ENCODE measurements at places on chromosomes 6 and 20.
A peak's percentile ranks its signal among the peaks of the same experiment; 100 is the strongest.

DNA sequence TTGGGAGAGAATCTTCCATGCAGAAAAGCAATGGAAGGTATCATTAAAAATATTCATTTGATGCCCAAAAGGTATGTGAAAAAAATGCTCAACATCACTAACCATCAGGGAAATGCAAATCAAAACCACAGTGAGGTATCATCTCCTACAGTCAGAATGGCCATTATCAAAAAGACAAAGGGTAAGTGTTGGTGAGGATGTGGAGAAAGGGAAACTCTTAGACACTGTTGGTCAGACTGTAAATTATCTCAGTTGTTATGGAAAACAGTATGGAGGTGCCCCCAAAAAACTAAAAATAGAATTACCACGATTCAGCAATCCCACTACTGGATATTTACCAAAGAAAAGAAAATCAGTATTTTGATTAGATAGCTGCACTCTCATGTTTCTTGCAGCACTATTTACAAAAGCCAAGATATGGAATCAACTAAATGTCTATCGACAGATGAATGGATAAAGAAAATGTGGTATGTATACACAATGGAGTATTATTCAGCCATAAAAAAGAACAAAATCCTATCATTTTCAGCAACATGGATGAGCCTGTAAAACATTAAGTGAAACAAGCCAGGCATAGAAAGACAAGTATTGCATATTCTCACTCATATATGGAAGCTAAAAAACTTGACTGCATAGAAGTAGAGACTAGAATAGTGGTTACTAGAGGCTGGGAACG lies 84.0 kb downstream of the DTNBP1 start:
- DNase-seq, result no peak

DNA sequence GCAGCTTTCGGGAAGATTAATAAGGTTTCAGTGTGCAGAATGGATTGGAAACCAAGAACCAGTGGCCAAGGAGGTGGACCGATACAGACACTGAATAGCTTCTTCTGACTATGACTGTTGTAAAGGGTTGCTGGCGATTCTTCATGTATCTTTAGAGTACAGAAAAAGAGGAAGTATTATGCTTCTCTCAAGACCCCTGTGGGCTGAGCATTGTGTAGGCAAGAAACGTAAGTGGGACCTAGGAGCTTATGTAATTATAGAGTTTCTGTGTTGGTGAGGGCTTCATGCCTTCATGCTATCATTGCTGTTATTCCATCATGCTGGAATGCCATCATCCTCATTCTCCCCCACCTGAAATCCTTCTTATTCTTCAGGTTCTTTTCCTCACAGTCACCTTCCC lies 105.4 kb upstream of the AKIRIN2 start:
- no peak for DNase-seq

- no peak for DNase-seq
These were observed 132.1 kb upstream of the ADGRB3 start for GRCh38 chr6:68502946-68503345.

GRCh38 chr6:101236709-101237108 lies 156.8 kb upstream of the GRIK2 start:
- no peak for DNase-seq

GRCh38 chr6:390914-391558 lies 516 bp upstream of the IRF4 start:
- peak; percentile 77 for DNase-seq

DNA sequence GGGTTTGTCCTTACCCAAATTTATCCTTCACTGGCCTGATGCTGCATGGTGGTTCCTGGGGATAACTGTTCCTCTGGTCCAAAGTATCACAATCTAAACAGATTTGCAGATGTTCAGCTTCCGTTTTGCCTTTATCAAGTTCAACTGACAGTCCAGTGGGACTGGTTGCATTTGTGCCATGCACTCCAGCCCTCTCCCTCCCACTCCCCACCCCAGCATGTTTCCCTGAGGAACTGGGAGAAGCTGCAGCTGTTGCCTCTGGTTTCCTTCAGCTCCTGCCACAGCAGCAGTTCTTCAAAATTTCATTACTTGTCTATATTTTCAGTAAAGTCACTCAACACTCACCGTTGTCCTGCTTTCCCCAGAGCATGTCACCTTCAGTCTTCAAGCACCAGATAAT lies 39.5 kb upstream of the KIF16B start:
- DNase-seq, result no peak

GRCh38 chr20:5061213-5061612 lies 58.5 kb downstream of the PCNA start:
- DNase-seq, result no peak

- DNase-seq, result peak; percentile 40
These were observed at the start of gene NRSN2 for GRCh38 chr20:346640-347316. Gene NRSN2, plus strand, starts transcription at chr20:347111. Its CDS starts 2,533 bp downstream, at chr20:349644.

GRCh38 chr20:3227506-3227905 lies 11.5 kb downstream of the SLC4A11 start:
- DNase-seq, result no peak

DNA sequence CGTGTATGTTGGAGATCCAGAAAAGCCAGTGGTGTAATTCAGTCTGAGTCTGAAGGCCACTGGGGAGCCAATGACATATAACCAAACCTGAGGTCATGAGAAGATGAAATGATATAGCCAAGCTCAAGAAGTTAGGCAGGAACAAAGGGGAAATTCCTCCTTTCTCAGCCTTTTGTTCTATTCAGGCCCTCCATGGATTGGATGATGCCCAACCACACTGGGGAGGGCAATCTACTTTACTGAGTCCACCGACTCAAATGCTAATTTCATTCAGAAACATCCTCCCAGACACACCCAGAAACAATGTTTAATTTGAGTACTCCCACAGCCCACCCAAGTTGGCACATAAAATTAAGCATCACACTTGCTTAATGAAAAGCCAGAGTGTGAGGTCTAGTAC lies 183.6 kb downstream of the GJA1 start:
- DNase-seq, result no peak

DNA sequence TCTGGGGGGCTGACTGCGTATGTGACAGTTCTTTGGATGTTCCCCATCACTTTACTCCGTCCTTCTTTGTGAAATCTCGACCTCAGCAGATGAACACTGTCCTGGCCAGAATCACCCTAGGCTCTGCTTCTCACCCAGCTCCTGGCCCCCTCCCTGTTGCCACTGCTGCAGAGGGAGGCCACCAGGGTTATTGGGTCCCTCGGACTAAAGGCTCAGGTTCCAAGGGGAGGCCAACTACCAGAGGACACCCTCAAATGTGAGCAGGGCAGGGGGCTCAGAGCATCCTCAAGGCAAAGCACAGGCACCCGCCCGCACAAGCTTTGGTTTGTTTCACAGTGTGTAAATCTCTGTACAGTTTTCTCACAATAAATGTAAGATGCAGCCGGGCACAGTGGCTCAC lies 269.9 kb downstream of the UST start:
- no peak for DNase-seq

DNA sequence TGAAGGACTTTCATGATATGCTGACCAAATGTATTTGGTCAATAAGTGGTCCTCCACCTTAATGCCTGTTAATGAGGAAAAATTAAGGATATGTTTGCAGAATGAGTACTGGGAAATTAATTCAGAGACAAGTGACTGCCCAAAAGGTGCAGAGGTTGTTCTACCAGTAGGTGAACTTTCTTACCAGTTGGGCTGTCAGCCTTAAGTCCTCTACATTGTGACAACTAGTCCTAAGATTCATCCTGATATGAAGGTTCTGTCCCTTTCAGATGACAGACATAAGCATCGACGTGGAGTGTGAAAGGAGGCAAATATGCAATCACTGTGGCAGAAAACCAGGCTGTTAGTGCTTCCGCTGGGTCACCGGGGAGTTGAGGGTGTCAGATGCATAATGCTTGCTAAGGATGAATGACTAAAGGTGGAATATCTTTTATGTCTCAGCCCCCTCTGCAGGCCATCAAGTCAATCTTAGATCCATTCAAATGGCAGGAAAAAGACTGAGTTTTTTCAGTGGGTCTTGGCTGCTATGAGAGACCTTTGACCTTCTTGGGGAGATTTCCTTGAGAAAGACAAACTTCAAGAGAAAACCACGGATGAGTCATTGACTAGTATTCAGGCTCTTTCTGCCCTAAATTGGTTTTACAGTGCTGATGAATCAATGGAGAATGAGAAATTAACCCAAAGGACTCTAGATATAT lies 226.0 kb downstream of the TPBG start:
- DNase-seq, result no peak

- no peak for DNase-seq
These were observed 230.7 kb upstream of the PRDM1 start for GRCh38 chr6:105855433-105855832.

GRCh38 chr6:2715737-2716136 lies 35.0 kb downstream of the MYLK4 start:
- no peak for DNase-seq

DNA sequence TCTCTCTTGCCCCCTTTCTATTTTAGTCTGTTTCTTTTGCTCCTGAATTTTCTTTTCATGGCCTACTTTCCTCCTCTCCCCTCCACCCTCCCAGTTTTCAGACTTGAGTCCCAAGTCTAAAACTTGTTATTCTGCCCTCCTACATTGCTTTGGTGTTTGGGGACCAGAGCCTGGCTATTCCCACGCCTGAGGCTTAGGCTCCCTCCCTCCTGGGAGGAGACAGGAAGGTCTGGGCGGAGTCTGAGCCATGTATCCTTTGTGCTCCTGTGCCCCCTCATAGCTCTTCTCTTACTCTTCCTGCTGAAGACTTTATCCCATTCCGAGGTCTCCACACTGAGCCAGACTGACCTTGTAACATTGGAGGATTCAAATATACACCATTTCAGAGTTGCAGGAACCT lies 69.5 kb downstream of the DAAM2 start:
- DNase-seq, result no peak

DNA sequence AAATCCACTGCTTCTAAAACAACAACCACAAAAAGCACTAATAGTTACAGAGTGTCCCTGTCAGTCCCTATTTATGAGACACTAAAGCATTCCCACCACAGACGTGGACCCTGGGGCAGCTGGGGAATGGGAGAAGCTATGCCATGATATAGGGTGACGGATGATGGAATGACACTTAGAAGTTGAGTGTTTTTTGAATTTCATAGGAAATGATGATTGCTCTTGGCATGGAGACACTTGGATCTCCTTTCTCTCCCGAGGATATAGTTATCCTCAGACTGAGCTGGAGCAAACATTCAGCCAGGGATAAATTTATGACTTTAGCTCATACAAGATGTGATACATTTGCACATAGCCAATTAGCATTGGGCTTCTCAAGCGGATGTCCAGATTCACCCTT lies 151.2 kb downstream of the EDN3 start:
- DNase-seq, result no peak

- no peak for DNase-seq
These were observed 686.9 kb upstream of the MAP3K7 start for GRCh38 chr6:91273729-91274128.

GRCh38 chr6:159461998-159462397 lies 231.0 kb downstream of the SOD2 start:
- DNase-seq, result no peak

- DNase-seq, result no peak
These were observed 312.3 kb downstream of the TAF4 start for GRCh38 chr20:61753316-61753942.

DNA sequence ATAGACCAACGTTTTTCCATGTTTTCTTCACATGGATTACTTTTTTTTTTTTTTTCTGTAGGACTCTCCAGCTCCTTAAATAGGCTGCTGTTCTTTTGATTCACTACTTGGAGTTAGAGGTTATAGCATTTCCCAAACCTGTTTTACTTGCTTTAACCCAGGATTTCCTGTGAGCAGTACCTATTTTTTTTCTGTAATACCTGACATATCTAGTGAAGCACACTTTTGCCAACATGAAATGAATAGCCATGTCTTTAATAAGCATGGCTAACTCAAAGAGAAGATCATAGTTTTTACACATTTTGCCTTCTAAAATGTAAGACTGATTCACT lies 137.0 kb downstream of the FOXA2 start:
- no peak for DNase-seq

GRCh38 chr6:131730264-131730663 lies 19.4 kb upstream of the CTAGE9 start:
- DNase-seq, result no peak

- DNase-seq, result no peak
These were observed 2.1 kb upstream of the ZNF451 start for GRCh38 chr6:57087916-57088315.

DNA sequence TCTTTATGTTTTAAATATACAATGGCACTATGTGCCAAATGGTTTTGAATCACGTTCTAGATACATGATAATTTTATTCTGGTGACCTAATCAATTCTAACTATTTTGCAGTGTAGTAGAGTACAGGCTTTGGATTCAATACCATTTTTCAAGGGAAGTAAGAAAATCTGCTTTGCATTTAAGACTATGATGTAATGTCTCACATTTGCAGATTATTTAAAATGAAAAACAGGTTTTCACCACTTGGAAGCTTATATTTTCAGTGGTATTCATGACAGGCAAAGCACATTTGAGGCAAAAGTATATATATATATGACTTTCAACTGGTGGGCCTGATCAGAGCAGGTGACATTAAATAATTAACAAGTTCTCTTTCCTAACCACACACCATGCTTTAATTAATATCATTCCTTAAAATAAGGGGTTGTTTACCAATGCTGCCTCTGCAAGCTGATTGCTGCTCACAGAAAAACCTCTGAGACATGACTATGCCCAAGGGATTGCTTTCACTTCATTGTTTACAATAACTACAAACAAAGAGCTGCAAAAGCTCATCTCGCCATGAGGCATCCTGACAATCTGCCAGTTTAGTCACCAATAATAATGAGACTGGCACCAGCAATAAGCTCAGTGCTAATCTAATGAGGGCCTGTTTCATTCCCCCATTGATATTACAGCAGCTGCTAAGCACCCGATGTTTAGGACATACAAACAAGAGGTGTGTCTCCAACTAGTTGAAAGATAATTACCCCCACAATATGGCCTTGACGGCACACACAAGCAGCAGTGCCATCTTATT lies 1176.0 kb upstream of the GJE1 start:
- no peak for DNase-seq

GRCh38 chr6:161038229-161039031 lies 46.9 kb downstream of the MAP3K4 start:
- no peak for DNase-seq

DNA sequence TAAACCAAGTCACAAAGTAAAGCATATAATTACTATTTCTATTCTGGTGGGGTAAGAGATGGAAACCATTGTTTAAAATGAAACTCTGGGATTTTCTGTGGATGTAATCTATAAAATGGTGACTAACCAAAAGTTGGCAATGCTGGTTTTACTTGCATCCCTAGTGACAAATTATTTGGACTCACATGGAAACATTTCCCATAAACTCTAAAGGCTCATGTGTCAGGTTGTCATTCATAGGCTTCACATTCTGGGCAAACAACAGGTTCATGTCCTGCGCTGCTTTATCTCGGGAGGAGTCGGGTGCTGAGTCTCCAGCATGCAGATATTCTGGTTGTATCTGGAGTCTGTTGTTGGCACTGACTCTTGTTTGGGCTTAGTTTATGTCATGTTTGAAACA lies 98.0 kb upstream of the SCP2D1 start:
- no peak for DNase-seq

DNA sequence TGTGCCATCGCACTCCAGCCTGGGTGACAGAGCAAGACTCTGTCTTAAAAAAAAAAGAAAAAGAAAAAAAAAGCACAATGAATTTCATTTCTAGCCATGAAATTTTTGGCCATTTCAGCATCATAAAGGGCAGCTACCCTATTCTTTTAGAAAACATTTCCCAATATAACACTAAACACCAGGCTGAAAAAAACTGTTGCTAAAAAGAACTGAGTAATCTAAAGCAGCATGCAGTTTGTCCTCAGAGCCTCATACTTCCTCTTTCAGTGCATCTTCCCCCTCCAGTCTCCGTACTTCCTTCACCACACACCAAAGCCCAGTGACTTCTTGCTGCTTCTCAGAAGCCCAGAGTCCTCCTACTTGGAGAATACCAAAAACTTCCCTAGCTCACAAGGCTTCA lies 5.6 kb upstream of the IFNGR1 start:
- DNase-seq, result no peak

Data from stimulated activated naive CD8-positive, alpha-beta T cell treated with anti-CD3 and anti-CD28 coated beads, Interleukin-15, amount 100 ng/mL, for 72 hours (primary cell).